Lung (tissue), 17 donors: ENCODE measurements at places on chromosomes 2 and 18.

- DNase-seq = no peak
Observed at GRCh38 chr2:64929333-64929732, 59.9 kb upstream of the SLC1A4 start.

DNA sequence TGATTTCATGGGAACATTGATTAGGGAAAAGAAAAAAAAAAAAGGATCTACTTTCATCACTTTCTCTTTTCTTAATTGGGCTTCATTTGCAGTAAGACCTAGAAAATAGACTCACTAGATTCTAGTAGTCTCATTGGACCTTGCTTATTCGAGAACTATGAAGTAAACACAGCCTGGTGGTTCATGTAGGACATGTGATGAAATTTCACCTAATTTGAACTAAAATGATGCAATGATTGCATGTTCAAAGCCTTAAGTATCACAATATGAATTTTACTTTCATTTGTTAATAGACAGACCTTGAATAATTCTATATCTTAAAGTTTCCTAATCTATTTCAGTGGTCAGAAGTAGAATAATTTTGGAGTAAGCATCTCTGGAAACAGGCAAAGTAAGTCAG lies 688.9 kb upstream of the NRXN1 start:
- DNase-seq = no peak

- no peak for DNase-seq
Observed at GRCh38 chr2:233209117-233209532, 42.3 kb upstream of the ATG16L1 start.

- no peak for DNase-seq
Observed at GRCh38 chr18:11983592-11983991, 2.3 kb downstream of the IMPA2 start.

DNA sequence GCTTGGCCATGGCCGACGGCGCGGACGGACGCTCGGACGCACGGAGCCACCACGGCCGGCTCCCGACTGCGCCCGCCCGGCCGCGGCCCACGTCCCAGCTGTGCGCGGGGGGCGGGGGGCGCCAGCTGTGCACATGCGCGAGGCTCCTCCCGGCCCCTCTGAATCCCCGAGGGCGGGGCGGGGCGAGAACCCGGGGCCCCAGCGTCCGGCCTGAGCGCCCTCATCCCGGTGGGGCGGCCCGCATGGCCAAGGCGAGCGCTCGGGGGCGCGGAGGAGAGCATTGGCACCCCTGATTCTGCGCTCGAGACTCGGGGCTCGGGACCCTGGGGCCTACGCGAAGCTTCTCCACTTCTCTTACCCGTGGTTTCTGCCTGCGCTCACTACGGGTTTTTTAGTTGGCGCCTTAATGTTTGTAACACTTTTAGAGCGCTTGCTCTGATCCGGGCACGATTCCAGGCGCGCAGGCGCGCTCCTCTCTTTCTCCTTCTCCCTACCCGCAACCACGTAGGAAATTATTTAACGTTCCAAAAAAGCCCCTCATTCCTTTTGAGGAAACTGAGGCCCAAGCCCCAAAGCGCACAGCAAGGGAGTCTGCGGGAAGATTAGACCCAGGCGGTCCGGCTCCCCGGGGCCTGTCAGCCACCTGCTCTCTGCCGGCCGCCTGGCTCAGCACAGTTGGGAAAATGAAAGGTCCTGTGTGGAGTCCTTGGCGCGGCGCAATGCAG lies at the start of gene PXDN:
TSS of gene PXDN (minus strand) at position 70 of the 725 bp plus-strand sequence. CDS start at position 10, 60 bp downstream.
- peak; percentile 86 for DNase-seq

DNA sequence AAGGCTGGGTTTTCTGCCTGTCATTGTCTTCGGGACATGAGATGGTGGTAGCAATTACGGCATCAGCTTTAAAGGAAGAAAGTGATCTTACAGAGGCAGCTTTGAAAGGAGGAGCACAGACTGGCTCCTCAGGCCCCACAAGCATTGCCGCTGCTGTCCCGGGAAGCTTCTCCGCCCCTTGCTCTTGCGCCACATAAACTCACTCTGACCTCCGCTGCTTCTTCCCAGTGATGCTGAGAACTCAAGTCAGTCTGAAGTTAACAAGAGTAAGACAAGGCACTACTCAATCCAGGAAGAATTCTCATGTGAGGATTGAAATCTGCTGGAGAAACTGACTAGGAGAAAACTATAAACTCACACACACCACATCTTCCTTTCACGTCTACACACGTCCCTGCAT lies 112.4 kb upstream of the RIOK3 start:
- peak; percentile 91 for DNase-seq

- no peak for DNase-seq
Observed at GRCh38 chr2:457792-458424, 170.0 kb upstream of the ALKAL2 start.

DNA sequence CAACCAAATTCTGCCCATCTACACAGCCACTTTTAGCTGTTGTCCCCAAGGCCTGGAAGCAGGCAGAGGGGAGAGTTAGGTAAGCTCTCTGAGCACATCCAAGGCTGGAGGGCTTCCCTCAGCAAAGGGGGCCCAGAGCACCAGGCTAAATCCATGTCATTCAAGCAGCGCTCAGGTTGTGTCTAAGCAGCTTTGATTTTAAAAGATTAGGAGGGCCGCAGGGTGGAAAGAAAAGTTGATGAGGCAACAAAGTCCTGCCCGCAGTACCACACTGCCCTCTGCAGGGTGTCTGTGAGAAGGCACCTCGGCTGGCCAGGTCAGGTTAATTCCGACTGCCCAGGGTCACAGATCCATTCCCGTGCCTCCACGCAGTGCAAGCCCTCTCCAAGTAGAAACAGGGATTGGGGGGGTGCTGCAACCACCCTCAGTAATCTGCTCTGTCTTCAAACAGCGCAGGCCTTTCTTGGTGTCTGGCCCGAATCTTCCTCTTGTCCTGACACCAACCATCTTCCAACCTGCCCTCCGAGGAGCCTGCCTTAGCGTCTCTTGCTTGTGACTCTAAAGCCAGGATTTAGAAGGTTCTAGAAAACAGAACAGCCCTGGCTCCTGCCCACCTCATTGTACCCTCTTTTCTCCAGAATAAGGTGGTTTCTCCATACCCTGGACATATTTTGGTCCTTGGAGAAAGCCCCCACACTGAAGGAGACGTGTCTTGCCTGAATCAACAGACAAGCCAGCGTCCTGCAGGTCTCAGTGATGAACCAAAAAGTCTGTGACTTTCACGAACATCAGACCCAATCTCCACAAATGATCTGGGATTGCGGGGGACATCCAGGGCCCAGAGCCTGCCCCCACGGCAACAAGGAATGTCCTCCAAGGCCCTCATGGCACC lies 289.2 kb downstream of the TNS1 start:
- peak; percentile 83 for DNase-seq

DNA sequence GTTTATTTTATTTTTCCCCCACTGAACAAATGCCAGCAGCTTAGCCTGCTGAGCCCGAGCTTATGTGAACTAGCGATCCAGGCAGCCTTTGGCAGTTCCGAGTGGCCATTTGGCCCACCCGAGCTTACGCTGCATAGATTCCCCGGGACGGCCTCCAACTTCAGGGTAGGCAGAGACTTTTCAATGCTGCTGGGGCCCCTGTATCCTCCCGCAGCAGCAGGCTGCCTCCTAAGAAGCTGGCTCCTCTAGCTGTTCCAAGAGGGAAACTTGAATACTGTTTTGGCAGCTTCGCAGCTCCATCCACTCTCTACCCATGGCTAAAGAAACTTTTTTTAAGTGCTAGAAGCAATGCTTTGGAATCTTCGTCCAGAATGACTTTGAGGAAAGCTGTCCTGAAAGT lies 295.2 kb downstream of the SS18 start:
- peak; percentile 86 for DNase-seq

GRCh38 chr2:38754506-38754905 lies 3.3 kb upstream of the SRSF7 start:
- no peak for DNase-seq

GRCh38 chr18:68542846-68543245 lies 172.1 kb downstream of the TMX3 start:
- DNase-seq = no peak

- DNase-seq = no peak
Observed at GRCh38 chr2:53829273-53829979, 30.3 kb downstream of the GPR75 start.

DNA sequence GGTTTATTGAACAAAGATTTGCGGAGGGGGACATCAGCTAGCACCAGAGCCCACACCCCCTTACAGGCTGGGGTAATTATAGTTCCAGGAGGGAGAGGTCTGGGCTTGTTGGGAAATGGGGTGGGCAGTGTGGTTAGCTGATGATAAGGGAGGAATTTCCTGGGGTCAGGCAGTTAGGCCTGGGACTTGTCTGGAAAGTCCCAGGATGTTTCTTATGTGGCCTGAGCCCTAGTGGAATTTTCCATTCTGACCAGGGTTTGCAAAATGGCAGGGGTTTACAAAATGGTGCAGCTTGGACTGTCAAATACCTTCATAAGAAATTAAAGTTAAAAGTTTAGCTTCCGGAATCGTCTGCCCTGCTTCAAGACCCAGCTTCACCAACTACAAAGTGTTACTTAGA lies 199.1 kb downstream of the FBXO15 start:
- no peak for DNase-seq

GRCh38 chr18:56835331-56835730 lies 184.2 kb downstream of the WDR7 start:
- no peak for DNase-seq

- DNase-seq = no peak
Observed at GRCh38 chr2:16014802-16015201, 74.5 kb downstream of the MYCN start.

GRCh38 chr2:161245261-161245553 lies 63.0 kb upstream of the PSMD14 start:
- DNase-seq = no peak

DNA sequence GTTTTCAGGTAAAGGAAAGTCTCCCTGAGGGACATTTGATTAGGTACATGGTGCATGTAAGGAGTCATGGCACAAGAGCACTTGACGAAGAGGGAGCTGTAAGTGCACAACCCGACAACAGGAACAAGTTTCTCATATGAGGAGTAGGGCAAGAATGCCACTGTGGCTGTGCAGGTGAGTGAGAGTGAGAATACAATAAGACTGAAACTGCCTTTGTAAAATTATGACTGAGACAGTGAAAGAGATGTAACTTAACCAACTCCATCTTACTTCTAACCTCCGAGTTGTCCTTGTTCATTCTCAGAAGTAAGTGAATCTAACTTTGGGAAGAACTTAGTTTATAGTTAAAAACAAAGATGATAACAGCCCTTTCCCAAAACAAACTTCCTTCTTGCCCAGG lies 1025.8 kb upstream of the CNTNAP5 start:
- no peak for DNase-seq

DNA sequence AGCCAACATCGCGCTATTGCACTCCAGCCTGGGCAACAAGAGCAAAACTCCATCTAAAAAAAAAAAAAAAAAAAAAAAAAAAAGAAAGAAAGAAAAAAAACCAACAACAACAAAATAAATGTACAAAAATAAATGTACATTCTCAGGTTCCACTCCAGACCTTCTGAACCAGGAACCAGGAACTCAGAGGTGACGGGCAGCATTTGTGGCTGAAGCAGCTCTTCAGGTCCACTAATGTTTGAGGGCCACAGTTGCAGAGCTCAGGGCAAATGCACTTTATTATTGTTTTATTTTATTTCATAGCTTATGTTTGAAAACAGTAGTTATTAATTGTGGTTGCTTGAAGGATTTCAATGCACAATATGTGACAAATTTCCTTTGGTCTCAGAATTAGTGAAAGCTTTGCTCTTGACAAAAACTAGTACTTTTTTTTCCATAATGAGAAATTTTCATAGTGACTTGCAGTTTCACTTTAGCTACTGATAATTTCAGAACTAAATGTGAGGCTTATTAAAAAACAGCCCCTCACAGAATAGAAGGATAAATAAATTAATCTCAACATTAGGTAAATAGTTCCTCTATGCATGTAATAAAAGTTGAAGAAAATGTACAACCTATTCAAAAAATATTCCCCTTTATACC lies 378.4 kb upstream of the SPHKAP start:
- no peak for DNase-seq

- DNase-seq = no peak
Observed at GRCh38 chr2:29829841-29830240, 91.5 kb downstream of the ALK start.

DNA sequence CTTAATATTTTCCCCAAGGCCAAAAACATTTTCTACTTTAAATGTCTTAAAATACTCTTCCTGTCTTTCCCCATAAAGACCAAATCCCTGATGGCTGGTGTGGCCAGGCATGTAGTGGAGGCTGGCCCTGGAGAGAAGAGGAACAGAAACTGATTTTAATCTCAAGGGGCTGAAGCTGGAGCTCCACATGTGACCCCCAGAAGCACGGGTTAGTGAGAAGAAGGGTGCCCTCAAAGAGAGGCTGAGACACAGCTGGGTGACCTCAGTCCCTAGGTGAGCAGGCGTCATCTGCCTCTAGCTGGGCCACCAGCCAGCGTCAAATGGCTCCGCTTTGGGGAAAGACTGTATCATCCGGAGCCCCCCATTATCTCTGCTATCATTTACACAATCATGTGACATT lies 19.3 kb upstream of the TMEM18 start:
- DNase-seq = no peak
